ENCODE measurements at places on chromosomes 5 and 9.

DNA sequence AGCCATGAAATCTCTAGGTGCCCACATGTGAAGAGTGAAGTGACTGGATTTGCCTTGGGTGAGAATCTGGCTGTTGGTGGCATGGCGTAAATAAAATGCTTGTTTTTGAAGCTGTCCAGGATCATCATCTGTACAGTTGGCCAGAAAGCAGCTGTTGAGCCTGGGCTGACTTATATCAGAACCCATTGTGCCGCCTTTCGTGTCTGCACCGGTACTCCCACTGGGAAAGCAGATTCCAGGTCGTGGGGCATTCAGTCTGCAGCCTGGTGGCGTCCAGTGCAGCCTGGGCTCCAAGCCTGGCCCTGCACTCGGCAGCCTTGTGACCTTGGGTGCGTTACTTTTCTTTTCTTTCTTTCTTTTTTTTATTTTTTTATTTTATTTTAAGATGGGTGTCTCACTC, 27.8 kb downstream of the PRRC2B start:
- DNase-seq: no peak

DNA sequence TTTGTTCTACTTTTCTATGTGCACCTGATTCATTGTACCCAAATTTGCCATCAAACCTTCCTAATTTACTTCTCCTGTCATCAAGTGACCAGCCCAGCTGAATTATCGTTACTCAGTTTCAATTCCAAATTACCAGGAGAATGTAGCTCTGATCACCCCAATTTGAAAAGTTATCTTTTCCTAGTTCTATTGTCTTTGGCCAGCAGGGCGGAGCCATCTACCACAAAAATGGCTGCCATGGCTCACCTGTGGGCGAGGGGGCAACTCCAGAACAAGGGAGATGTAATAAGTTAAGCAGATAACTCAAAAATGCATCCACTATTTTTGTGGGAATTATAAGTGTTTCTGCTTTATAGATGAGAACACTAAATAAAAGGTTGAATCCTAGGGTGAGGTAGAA, 133.8 kb upstream of the MOCS2 start:
- DNase-seq: no peak

DNA sequence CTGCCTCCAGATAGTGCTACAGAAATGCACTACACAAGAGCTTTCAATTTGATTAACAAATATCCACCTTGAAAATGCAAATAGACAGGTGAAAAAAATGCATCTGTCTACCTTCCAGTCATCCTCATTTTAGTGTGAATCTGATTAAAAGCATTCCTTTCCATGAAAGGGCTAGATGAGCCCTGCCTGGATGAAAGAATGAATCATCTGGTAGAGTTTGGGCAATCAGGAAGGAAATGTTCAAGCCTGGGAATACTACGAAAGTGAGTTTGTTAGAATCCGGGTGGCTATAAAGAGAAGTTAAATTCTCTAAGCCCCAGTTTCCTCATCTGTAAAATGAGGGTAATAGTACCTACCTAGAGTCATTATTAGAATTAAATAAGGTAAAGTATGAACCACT, 142.6 kb downstream of the FAM114A2 start:
- no peak for DNase-seq

DNA sequence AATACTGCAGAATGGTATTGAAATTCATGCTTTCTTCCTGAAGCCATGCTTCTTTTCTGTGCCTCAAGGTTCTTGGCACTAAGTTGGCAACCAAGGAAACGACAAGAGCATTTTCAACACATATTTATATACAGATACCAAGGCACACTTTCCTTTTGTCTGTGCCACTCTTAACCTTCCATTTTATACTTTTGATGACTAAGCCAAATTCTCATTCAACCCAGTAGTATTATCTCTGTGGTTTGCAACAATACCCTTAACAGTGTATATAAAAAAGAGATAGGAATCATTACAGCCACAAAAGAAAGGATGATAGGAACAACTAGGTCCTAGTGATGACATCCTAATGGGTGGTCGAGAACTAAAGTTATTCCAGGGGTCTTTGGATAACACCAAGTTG, 36.0 kb upstream of the TYRP1 start:
- no peak for DNase-seq

- DNase-seq: no peak
Observed at GRCh38 chr9:35436933-35437332, 53.0 kb upstream of the RUSC2 start.

- DNase-seq: no peak
Observed at GRCh38 chr5:63286724-63287123, 675.5 kb downstream of the HTR1A start.

- no peak for DNase-seq
Observed at GRCh38 chr5:143143973-143144372, 259.5 kb downstream of the NR3C1 start.

DNA sequence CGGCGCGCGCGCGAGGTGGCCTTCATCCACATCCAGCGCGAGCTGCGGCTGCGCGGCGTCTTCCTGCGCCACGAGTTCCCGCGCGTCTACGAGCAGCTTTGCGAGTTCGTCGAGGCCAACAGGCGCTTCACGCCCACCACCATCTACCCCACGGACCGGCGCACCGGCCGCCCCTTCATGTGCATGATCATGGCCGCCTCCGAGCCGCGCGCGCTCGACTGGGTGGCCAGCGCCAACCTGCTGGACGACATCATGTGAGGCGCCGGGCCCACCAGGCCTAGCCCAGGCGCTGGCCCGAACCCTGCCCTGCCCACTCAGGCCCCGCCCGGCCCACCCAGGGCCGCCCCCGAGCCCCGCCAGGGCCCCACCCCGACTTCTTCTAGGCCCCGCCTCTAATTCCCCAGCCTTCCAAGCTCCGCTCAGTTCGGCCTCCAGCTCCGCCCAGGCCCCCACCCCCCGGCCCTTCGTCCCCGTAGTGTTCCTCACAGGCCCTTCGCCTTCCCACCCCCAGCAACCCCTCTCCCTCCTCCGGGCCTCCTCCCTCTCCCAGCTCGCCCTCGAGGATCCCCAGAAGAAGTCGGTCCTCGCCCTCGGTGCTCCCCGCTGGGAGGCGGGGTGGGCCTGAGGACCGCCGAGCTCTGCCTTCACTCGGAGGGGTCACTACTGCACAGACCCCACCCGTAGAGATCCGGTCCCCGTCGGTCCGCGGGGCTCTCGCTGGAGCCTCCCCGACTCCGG, 2.0 kb upstream of the PHPT1 start:
- peak; percentile 89 for DNase-seq

GRCh38 chr5:72265032-72265877, 54.8 kb downstream of the MRPS27 start:
- no peak for DNase-seq

DNA sequence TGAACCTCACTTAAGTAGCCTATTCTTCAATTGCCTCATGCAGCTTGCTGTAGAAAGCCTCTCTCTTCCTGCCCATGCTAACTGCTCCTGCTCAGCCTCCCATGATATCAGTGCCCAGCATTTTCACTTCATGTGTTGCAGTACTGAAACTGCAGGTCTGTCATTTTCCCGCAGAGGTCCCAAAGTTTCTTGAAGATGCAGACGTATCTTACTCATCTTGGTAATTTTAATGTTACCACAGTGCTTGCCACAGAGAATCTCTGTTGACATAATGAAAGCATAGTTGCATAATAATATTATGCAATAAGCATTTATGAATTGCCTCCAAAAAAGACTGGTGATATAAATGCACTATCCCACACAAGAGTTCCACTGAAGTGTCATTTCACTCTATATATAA, 561.1 kb upstream of the DAP start:
- DNase-seq: no peak

DNA sequence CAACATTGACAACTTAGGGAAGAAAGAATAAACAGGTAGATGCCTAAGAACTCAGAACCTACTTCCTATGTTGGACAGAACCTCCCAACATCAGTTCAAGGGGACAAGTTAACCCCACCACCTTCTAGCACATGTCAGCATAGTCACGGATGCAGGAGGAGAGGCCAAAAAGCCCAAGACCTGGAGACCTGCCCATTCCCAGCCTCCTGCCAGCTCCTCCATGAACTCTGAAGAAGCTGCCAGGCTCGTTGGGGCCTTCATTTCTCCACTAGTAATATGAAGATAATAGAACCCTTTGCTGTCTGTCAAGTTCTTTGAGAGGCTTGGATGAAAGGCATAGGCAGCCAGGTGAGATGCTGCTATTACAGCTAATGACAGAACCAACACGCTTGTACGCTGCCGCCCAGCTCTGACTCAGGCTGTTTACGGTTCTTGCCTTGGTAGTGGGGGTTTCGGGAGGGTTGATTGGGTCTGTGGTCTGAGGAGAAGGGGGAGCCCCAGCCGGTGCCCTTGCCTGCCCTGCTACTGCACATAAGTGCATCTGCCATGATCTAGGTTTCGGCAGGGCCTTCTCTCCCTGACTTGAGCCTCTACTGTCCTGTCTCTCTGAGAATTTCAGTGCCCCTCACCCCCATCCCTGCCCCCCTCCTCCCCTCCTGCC, 82.2 kb downstream of the NRG2 start:
- no peak for DNase-seq

- DNase-seq: no peak
Observed at GRCh38 chr9:133162861-133163503, 732 bp downstream of the GBGT1 start.

GRCh38 chr5:157626831-157627230, 25.4 kb downstream of the SOX30 start:
- no peak for DNase-seq

- no peak for DNase-seq
Observed at GRCh38 chr5:38789134-38789533, 56.7 kb upstream of the OSMR start.

GRCh38 chr5:95726811-95727763, 4.0 kb upstream of the RHOBTB3 start:
- no peak for DNase-seq

GRCh38 chr5:26737348-26738265, 300.8 kb downstream of the CDH9 start:
- DNase-seq: no peak

DNA sequence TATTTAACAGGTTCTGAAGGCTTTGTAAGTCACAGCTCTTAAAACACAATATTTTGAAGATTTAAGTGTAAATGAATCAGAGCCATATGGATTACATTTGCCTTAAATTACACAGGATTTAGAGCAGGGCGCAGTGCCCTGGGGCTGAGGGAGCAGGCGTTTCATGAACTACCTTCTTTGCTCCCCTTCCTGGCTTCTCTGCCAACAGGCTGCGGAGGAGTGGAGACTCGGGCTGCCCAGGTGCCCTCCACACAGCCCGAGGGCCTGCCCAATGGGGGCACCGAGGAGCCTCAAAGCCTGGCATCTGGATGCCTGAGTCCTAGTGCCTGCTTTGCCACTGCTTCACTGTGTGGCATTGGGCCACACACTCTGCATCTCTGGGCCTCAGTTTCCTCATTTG, 90.6 kb upstream of the HAND1 start:
- DNase-seq: no peak

DNA sequence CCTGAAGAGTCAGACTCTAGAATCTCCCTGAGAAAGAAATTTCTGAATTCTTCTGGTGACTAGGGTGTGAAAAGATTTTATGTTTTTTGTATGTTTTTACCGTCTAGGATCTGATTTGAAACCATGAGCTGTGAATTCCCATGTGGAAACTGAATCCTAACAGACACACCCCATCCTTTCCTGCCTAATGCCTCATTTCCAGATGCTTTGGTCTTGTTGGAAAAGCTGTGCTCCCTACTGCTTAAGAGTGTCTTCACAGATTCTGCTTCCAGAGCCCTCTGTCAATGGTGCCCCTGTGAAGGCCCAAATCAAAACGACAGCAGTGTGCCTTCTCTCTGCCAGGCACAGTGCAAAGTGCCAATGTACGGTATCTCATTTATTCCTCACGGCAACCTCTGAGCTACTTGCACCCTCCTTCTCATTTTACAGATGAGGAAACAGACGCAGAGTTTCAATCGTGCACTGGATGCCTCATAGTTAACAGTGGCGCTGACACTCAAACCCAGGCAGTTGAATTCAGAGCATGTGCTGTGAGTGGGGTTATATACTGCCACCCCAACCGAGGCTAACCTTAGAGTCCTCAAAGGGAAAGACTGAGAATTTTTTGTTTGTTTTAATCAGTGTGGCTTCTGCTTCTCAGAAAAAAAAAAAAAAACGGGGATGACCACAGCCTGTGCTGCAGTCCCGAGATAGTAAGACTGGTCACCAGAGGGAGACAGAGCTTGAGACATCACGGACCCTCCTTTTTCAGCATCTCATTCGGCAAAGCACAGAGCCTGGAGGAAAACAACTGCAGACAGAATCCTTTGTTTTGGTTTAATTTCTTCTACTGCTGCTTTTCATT, 188.4 kb downstream of the SNCAIP start:
- DNase-seq: no peak

GRCh38 chr5:108311682-108312081, 70.2 kb downstream of the FBXL17 start:
- no peak for DNase-seq

DNA sequence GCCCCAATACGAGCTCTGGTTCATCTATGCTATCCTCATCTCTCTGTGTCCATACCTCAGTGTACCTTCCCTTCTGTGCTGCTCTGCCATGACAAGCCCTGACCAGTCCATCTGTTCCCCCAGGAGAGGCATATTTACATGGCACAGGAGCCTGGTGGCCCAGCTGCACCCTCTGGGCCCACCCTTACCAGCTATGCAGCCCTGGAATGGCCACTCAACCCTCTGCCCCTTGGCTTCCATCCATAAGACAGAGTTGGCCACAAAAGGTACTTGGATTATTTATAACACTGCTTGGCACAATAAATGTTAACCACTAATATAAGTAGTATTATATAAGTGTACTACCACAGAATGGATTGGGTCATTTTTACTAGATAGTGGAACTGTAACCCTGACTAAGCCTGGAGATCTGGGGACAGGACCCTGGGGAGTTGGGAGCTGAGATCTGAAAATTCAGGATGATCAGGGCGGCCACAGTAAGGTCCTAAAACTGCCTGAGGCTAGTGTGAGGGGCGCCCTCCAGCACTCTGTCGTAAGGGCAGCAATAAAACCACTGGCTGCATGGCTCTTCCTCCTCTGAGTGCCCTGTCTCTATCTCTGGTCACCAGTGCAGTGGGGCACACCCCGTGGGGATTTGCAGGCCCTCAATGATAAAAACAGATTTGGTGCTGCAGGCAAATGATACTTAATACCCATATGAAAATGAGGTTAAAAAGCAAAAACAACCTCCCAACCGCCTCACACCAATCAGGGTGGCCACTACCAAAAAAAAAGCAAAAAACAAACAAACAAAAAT, 65.8 kb downstream of the SEMA4D start:
- no peak for DNase-seq
